ENCODE measurements at places on chromosomes 11 and 22.

- no peak for DNase-seq
These were observed 26.2 kb downstream of the LARGE1 start for GRCh38 chr22:33894036-33894435.

DNA sequence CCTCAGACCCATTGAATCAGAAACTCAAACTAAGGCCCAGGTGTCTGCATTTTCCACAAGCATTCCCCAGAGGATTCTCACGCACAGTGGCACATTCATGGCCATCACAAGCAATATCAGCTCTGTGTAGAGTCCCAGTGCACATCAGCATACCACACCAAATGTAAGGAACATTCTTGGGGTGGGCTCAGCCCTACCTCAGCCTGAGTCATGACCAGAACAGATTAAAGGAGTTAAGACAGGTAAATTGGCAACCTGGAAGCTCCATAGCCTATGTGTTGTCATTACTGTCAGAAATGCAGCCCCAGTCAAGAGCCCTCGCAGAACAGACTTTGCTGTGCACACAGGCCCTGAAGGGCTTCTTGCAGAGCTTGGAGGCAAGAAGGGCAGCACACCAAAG lies 53.1 kb downstream of the OPCML start:
- no peak for DNase-seq

DNA sequence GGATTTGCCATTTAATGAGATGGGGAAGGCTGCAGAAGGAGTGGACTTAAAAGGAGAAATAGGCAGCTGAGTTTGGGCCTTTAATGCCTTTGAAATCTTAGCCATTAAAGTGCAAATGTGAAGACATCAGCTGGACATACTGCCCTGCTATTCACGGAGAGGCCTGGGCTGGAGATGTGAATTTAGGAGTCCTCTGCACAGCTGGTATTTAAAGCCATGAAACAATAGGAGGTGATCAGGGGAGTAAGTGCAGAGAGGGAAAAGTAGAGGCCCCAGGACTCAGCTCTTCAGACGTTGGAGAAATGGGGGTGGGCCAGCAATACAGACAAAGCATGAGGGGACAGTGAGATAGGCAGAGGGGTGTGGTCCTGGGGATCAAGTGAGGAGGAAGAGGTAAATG lies 16.6 kb downstream of the SLC3A2 start:
- no peak for DNase-seq

GRCh38 chr11:35127619-35128018 lies 11.4 kb upstream of the CD44 start:
- no peak for DNase-seq

DNA sequence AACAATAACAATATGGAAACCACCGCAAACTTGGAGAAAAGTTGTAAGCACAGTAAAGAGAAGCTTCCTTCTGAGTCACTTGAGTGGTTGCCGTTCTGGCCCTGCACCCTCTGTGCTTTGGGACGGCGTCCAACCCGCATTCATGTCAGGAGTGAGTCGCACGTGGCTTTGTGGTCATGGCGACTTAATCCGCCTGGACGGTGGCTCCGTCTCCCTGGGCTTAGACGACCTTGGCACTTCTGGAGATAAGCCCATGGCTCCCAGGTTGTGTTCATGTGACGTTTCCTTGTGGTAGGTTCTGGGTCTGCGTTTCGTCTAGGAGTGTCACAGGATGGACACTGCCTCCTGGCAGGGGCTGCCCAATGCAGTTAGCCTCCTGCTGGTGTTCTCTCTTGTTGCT lies 40.5 kb downstream of the TPCN2 start:
- DNase-seq = no peak

- no peak for DNase-seq
These were observed 21.4 kb upstream of the EHF start for GRCh38 chr11:34599406-34599945.

- no peak for DNase-seq
These were observed 10.8 kb downstream of the MMP3 start for GRCh38 chr11:102832612-102833011.

GRCh38 chr11:45021692-45022141 lies 71.0 kb upstream of the TP53I11 start:
- DNase-seq = peak; percentile 13

DNA sequence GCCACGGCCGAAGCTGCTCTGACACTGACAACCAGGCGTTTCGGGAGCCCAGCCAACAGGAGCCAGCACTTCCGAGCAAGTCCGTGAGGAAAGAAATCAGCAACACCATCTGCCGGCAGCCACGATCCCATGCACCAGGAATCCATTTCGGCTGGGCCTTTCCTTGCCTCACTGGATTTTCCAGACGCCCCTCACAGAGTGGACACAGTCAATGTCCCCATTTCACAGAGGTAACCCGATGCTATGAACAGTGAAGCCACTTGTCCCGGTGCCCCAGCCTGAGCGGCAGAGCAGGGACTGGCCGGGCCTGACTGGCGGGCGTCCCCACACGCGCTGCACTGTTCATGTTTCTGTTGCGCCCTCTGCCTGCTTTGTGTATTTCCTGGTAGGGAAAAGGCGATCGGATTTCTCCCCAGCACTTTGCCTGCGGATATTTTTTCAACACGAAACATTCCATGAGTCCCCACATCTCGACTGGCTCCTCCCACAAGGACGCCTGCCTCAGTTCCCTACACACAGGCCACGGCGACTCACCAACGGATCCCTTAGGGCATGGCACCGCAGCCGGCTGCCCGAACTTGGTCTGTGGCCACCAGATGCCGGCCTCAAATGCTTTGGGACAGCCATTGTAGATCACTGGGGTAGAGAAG lies 55.3 kb downstream of the TRMU start:
- peak; percentile 60 for DNase-seq

GRCh38 chr11:71367756-71368155 lies 80.4 kb downstream of the DHCR7 start:
- DNase-seq = no peak

GRCh38 chr11:61917334-61918109 lies at the start of gene RAB3IL1:
Gene RAB3IL1 (minus strand): TSS chr11:61917566. CDS start chr11:61917367, 199 bp downstream.
- no peak for DNase-seq

DNA sequence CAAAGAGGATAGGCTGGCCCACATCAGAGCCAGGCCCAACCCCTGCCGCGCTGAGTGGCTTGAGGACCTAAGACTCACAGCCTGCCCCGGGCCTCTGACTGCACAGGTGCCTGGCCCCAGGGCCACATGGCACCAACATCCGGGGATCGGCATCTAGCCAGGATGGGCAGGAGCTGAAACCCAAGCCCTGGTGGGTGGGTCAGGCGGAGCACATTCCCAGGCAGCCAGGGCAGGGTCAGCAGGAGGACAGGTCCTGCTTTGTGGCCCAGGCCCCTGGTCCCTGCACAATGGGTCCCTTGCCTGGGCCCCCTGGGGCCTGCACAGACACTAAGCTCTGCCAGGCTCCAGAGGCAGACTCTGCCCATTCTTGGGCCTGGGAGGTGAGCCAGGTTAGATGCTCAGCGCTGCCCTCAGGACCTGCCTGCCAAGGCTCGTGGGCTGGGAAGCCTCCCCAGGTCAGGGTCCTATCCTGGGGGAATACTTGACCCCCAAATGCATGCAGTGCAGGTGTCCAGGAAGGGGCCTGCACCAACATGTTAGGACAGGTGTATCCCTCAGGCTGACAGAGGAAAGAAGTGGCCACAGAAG lies 33.5 kb downstream of the ARVCF start:
- DNase-seq = no peak

GRCh38 chr11:128965485-128965884 lies 22.8 kb upstream of the TP53AIP1 start:
- DNase-seq = no peak

Measured in NCI-H2029 (cell line).